Tibial nerve (tissue), 4 donors: ENCODE measurements at places on chromosomes 12 and 14. TPM values are rescaled to one million over a fixed set of nuclear protein-coding genes. Genes with fewer than 3 reads are reported as not detected.

GRCh38 chr12:90305379-90305778, 596.7 kb upstream of the ATP2B1 start:
- no peaks in the 10 kb centered on the region for H3K27me3 ChIP-seq
- H3K27ac ChIP-seq, result no peak overlapping the region

SLC39A5 gene
- 1.5 TPM for total RNA-seq

DNA sequence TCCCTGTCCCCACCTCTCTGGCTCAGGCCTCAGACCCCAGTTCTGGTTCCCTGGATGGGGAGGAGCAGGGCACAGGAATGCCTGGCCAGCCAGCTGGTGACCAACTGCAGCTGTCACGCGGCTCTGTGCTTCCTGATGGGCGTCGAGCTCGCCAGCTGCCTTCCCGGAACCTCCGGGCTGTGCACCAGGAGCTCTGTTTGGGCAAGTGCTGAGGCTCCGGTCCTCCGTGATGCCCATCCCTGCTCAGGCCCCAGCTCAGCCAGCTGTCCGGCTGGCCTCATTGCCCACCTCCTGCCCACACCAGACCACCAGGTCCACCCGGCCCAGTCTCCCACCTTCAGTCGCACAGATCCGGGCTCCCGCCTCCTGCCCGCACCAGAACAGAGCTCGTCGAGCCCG, 4.8 kb downstream of the IFFO1 start:
- no peaks in the 10 kb centered on the region for H3K27me3 ChIP-seq
- H3K4me3 ChIP-seq, result no peak overlapping the region
- H3K4me1 ChIP-seq, result peaks cover 55% of the 10 kb centered on the region
- H3K27ac ChIP-seq, result peak overlapping the region; percentile 72

NOVA1 gene
- 25.1 TPM for total RNA-seq

LRRC10 gene
- not detected for total RNA-seq
